Stimulated activated CD8-positive, alpha-beta memory T cell treated with anti-CD3 and anti-CD28 coated beads, Interleukin-2, amount 100 ng/mL, for 1 hour (primary cell): ENCODE measurements at places on chromosomes 4 and X.

DNA sequence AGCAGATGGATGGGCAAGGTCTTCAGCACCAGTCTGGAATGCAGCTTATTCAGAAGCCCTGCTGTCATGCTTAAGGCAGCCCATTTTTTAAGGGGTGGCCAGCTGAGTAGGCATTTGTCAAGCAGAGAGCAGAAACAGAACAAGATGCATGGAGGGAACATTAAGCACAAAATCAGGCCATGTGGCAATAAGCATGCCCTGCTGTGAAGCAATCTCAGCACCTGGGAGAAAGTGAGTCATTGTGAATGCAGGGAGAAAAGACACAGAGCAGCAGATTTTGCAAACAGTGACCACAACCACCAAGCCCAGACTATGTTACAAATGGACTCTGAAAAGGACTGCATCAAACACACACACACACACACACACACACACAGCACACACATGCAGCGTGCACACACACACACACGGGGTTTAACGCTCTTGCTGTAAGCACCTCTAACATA is 94.1 kb upstream of the GALNT7 start:
- no peak for DNase-seq

DNA sequence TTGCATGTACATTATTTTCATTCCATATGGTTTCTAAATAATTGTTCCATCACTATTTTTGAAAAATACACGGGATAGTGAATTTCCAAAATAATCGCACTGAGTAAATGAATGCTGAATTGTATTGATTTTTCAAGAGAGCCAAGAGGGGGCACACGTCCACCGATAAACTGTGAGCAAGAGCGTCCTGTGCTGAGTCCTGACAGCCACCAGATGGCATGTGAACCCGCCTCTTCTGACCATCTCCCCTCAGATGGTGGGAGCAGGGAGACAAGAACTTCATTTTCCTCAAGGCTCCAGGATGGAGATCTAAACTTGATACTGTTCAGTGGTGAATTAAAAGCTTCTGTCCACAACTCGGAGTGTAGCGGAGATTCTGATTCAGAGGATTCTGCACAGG is 30.6 kb upstream of the IL9R start:
- no peak for DNase-seq

DNA sequence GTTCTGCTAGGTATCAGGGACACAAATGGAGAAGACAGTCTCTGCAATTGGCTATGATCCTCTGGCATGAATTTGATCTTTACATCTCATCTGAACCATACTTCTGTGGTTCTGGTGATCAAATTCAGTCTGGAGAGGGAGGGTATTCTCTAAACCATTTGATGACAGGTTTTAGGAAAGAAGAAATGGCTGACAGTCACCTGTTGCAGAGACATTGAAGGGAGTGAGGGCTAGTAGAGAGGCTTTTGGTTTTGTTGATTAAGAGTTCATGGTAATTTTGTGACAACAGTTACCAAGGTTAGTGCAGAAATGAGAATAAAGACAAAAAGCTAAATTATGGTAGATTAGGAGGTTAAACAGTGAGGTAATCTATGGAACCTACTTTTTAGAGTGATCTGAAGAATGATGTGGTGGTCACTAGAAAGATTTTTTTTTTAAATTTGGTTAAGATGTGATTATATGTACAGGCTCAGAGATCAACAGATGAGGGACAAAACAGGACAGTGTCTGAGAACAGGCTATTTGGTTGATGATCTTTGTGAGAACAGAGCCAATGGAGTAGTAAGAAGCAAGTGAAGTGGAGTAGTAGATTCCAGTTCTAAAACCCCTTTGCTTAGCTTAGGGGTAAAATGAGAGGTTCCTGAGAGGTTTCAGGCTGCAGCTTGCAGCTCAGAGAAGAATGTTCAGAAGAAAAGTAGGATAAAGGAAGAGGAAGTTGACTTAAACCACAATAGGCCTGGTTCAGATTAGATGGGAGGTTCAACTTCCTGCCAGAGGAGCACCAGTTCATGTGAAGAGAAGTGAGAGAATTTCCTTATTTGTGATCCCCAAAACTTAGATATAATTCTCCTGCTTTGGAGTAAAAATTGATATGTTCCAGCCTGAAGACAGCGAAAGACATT is 34.7 kb downstream of the VSIG4 start:
- DNase-seq: no peak

- DNase-seq: no peak
These were observed 1180.8 kb upstream of the PABPC4L start for GRCh38 chr4:135382280-135382959.

DNA sequence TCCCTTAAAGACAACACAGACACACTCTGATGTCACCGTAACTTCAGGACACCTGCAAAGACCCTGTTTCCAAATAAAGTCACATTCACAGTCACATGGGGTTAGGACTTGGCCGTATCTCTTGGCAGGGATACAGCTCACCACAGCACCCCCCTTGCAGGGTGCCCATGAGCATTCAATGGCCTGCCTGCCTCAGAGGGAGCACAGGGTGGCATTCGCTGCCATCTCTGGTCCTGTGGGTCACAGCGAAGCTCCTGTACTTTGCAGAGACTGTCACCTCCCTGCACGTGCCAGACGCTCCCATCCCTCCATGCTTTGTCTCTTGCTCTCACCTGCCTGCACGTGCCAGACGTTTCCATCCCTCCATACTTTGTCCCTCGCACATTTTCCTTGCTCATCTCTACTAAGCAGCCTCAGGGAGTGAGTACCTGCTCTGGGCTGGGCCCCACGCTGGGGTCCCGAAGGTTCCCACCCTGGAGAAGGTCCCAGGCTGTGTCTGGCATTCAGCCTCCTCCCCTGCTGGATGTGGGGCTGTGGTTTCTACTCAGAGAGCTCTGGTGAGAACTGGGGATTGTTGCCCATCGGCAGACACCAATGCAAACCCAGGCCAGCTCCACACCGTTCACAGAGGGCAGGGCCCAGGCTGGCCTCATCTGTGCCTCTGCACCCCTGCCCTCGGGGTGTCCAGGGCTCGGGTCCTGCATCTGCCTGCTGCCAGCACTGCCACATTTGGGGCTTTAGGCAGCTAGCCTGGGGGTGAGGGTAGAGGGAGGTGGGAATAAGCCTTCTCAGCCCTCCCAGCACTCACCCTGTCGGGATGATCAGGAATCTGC is 15.8 kb downstream of the HTRA3 start:
- DNase-seq: no peak

GRCh38 chr4:102663073-102663472 is 97.7 kb downstream of the MANBA start:
- no peak for DNase-seq

DNA sequence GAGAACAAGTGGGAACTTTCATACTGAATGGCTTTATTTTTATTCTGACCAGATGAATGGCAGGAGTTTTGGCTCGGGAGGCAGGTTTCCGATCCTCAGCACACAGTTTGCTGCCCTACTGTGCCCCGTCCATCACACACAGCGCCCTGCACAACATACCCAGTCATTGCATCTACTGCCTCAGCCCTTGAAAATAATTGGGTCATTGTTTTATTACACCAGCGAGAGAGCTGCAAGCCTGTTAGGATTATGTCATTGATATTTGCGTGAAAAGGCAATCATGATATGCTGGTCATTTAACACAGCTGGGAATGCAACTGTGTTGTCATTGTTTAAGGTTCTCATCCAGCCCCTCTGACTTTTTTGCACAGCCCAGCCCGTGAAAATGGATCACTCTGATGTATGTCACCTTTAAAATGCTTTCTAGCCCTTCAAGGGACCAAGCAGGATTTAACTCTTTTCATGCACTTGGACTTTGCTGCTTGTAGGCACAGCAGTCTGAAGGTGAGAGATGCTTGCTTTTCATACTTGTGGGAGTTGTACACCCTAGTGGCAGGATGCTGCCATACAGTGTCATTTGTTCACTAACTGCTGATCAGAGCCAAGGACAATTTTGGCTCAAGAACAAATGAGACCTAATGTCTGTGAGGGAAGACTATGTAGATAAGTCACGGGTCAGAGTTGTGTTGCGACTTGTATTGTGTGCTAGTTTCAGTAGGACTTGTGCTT is 62.3 kb downstream of the RTL9 start:
- DNase-seq: no peak

DNA sequence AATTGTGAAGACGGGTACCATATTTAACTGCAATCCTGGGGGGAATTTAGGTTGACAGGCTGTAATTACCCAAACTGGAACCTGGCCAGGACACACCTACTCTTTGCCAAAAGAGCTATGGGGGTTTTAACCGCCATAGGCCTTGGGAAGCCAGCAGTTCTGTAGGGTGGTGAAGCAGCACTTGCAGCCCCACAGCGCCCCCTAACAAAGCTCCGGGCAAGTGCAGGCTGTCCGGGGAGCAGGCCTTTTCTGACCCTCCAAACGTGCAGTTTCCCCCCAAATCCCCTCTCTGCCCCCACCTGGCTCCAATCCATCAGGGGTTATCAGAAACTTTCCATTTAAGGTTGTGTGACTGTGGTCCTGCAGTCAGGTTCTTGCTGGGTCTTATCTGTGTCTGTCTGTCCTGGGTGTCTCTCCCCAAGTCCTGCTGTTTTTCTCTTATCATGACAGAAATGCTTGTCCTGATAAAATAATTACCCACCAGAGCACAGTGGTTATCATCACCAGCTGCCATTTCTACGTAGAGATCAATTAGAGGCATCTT is 350.9 kb downstream of the MID1IP1 start:
- no peak for DNase-seq
